CD4-positive, CD25-positive, alpha-beta regulatory T cell (primary cell): ENCODE measurements at places on chromosomes 16 and 17. TPM values are rescaled to one million over a fixed set of nuclear protein-coding genes. Genes with fewer than 3 reads are reported as not detected.

DNA sequence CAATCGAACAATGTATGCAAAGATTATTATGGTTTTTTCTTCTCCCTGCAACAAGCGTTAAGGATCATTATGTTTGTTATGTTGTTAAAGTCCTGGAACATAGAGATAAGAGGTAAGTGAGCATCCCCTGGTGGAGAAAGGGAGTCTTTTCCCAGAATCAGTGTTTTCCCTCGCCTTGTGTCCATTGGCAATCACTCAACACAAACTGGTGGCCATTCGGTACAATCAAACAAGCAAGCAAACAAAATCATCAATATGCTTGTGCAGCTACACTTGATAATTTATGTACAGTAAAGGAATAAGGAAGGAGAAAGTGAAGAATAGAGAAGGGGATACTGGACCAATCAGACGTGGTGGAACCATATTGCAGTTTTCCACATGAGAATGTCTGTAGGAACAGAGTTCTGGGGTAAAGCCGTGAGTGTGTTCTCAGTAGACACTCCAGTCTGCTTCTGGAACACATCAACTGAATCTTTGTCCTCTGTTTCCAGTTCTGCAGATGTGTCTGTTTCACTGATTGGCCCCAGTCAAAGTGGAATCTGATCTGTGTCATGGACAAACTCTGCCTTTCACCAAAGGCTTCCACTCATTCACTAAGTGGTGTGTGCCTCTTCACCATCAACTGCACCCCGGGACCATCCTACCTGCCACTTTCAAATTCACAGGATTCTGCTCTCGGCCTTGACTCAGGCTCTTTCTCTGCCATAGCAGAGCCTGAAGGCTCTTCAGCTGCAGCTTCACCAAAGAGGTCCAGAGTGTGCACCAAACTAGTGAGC, 169.5 kb downstream of the AHSP start:
- no peak for DNase-seq

- no peak for DNase-seq
Measured at GRCh38 chr16:3478242-3478925, 16.9 kb downstream of the C16orf90 start.

Gene MAP2K3
- 70.6 TPM for total RNA-seq

Gene KCNJ16
- not detected for total RNA-seq

Gene ADCY9
- 7.8 TPM for total RNA-seq

Gene RCVRN
- not detected for total RNA-seq

DNA sequence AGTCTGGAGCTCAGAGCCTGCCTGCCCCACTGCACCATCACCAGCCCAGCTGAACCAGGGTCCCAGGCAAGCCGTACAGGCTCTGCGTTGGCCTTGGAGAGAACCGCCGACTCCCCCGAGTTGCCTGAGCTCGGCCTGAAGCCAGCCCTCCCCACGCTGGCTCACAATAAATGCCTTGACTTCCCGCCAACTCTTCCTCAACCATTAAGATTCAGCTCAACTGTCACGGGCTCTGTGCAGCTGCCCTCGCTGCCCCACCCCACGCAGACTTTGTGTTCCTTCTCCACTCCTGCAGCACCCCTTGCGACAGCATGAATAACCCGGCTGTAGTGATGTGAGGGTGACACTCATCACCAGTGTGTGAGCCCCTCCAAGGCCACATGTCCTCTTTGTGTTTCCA, 4.8 kb upstream of the QPRT start:
- no peak for DNase-seq

DNA sequence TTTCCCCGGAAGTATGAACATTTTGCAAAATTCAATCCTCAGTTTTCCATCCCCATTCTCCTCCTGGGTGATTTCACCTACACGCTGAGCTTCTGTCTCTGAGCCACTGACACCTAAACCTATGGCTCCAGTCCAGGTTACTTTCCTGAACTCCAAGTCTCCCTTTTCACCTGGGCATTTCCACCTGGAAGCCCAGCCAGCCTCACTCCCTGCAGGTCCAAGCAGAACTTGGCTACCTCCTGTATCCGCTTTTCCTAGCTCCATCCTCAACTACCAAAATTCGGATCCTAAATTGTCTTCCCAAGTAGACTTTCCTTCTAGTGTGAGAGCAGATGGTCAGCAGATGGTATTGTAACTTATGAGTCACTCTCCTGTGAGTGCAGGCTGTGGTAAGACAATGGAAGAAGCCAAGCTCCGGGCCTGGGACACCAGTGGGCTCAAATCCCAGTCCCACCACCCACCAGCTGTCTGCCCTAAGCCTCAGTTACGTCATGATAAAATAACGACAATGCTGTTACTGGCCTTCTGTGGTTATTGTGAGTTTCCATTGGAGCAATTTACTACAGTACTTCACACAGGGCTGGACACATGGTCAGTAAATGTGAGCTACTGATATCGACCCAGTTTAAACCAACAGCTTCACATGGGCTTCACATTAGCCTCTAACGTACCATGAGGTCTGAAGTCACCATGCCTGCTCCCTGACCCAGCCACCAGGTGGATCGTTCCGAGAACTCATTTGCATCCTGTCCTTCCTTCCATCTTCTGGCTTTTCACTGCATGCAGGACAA, 33.3 kb downstream of the PECAM1 start:
- no peak for DNase-seq

- DNase-seq, result no peak
Measured at GRCh38 chr17:62670202-62670821, 42.8 kb downstream of the MRC2 start.
